ENCODE measurements at places on chromosomes 6 and 20.
A peak's percentile ranks its signal among the peaks of the same experiment; 100 is the strongest.

DNA sequence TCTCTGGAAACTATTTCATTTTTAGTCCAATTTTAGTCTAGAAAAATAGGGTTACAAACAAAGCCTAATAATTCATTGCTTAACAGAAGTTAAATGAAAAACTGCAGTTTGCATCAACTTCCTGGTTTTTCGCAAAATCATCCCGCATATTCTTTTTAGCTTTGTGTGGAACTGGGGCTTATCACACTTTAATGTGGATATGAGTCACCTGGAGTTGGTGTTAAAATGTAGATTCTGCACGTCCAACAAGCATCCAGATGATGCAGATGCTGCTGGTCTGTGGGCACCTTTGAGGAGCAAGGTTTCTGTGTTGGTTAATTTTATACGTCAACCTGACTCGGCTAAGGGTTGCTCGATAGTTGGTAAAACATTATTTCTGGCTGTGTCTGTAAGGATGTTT lies 126.1 kb downstream of the PLCB4 start:
- DNase-seq, result no peak

GRCh38 chr6:6007366-6008088 lies 802 bp upstream of the NRN1 start:
- peak; percentile 75 for DNase-seq

- DNase-seq, result no peak
Observed at GRCh38 chr6:76774781-76775384, 688.4 kb downstream of the HTR1B start.

DNA sequence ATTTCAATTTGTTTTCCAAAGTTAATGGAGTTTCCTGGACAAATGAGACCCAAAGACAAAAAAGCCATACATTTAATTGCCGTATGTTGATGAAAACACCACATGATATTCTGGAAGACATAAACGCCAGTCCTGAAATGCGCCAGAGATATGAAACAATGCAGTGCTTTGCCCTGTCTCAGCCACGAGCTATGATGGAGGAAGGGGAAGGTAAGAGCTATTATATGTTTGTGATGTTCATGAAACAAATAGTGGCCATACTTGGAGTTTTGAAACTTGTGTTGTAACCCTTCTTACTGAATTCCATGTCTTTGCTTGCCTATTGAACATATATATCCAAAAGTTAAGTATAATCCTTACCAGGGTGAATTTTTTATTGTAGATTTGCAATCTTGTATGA lies 125.9 kb downstream of the NCOA3 start:
- no peak for DNase-seq

GRCh38 chr6:133610971-133611370 lies 277.9 kb upstream of the TCF21 start:
- no peak for DNase-seq

GRCh38 chr20:430091-430999 lies 22.2 kb downstream of the RBCK1 start:
- DNase-seq, result no peak

- DNase-seq, result no peak
Observed at GRCh38 chr6:10315034-10315433, 99.8 kb downstream of the TFAP2A start.
